Vein endothelial cell (primary cell): ENCODE measurements at places on chromosomes 4 and X. TPM values are rescaled to one million over a fixed set of nuclear protein-coding genes. Genes with fewer than 3 reads are reported as not detected.

The LDB2 gene
- 115 and 178 TPM in 2 replicates for total RNA-seq

The TMEM164 gene
- total RNA-seq: 22.2 and 22.9 TPM in 2 replicates

The PDE6B gene
- total RNA-seq: 1.5 and 4.2 TPM in 2 replicates

The MAGEA2B gene
- not detected in 2 replicates for total RNA-seq

The RENBP gene
- 9.8 and 10.0 TPM in 2 replicates for total RNA-seq

The TXK gene
- total RNA-seq: 0.38 TPM in 1 of 2 replicates, not detected in the other

The ZCCHC12 gene
- total RNA-seq: 0.33 TPM in 1 of 2 replicates, not detected in the other

The CLNK gene
- total RNA-seq: not detected in 2 replicates

The PLP1 gene
- not detected in 2 replicates for total RNA-seq

The HOPX gene
- total RNA-seq: 10.5 and 20.6 TPM in 2 replicates

The GIMD1 gene
- not detected in 2 replicates for total RNA-seq
